ENCODE measurements at places on chromosomes 2 and 18.

DNA sequence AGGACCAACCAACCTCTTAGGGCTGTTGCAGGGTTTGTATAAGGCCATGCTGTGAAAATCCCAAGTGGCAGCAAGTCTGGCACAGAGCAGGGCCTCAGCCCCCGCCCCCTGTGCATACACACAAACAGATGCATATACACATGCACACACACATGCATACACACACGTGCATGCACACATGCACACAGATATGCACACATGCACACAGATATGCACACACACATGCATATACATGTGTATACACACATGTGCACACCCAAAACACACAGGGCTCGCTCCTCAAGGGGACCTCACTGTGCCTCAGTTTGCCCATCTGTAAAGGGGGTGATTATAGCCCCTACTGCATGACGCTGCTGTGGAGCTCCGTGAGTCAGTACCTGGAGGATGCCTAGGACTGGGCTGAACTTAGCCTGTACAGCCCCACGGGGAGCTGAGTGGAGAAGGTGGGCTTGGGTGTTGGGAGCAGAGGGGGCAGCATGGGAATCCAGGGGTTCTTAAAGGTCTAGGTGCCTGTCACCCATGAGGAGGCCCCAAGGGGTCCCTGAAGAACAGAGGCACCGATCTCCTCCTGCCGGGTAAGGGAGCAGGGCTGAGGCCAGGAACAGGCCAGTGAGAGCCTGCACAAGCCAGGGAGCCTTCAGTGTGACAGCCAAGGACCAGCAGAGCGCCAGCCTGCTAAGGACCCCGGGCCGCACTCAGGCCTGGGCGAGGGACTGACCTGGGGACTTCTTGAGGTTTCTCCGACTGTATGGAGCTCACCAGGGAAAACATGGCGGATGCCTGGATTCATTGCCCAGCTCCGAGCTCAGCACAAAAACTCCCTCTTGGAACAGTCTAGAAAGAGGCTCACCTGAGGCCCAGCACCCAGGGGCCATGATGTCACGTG, 24.0 kb upstream of the ALPI start:
- peak; percentile 8 for DNase-seq

- DNase-seq, result no peak
Observed at GRCh38 chr2:200624658-200625057, 38.8 kb downstream of the AOX1 start.

- no peak for DNase-seq
Observed at GRCh38 chr2:68091439-68092034, 28.7 kb upstream of the C1D start.

GRCh38 chr2:66443186-66443978, 8.5 kb downstream of the MEIS1 start:
- DNase-seq, result peak; percentile 15

DNA sequence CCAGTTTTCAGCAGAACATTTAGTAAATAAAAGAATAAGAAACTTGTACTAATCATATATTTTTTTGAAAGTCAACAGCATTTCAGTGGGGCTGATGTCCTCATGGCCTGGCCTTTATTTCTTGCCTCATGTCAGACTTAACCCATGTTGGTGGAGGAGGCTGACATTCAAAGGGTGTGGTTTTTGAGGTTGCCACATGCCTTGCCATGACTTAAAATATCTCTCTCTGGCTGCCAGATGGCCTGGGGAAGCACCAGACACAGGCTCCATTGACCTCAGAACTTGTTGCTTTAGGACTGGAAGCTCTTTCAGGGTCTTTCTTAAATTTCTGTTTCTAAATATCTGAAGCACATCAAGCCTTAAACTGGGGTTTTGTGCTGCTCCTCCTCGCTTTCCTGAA, 32.5 kb upstream of the CD28 start:
- no peak for DNase-seq

GRCh38 chr2:191836853-191837769, 9.8 kb downstream of the CAVIN2 start:
- DNase-seq, result peak; percentile 73

- no peak for DNase-seq
Observed at GRCh38 chr18:54710900-54711281, 117.4 kb upstream of the RAB27B start.

DNA sequence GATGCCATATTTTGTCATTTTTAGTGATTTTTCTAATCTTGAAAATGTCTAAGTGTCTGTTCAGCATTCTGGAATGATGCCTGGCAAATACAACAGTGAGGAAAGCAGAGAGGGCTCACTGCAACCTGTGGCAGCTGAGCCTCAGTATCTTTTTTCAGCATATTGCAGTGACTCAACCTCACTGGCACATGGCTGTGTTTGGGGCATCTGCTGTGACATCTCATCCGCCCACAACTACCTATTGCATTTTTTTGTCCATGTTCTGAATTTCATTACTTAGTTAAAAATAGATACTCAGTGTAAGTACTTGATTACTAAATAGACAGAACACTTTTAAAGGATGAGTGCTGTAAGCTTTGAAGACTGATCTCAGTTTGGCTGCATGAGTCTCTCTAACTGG, 10.7 kb downstream of the BABAM2 start:
- DNase-seq, result no peak

DNA sequence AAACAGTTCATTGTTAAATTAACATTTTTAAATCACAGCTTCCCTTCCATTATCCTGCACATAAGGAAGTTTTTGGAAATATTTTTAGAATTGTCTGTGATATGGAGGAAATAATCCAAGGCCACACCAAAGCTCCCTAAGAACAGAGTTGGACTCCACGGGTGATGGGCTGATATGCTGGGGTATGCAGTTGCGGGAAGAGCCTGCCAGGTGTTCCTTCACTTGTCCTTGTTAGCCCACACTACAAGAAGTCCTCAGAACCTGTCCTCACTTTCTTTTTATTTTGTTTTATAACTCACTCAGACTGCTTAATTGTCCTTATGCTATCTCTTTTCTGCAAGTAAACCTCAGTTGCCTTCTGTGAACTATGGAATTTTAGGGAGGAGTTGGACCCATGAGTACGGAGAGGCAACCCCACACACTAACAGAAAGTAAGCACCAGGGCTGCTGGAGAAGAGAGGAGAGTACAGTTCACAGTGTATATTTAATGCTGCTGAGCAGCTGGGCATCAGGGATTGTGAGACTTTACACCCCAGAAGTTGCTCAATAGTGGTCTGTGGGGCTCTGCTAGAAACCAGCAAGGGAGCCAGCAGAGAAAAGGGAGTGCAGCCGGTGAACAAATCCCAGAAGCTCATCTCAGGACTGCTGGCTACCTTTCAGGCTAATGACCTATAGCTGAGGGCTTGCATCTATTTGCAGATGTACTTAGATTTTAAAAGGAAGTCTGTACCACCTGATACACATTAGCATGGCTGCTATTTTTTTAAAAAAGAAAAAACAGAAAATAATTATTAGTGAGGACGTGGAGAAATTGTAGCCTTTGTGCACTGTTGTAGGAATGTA, 280.1 kb upstream of the STON1 start:
- peak; percentile 44 for DNase-seq

DNA sequence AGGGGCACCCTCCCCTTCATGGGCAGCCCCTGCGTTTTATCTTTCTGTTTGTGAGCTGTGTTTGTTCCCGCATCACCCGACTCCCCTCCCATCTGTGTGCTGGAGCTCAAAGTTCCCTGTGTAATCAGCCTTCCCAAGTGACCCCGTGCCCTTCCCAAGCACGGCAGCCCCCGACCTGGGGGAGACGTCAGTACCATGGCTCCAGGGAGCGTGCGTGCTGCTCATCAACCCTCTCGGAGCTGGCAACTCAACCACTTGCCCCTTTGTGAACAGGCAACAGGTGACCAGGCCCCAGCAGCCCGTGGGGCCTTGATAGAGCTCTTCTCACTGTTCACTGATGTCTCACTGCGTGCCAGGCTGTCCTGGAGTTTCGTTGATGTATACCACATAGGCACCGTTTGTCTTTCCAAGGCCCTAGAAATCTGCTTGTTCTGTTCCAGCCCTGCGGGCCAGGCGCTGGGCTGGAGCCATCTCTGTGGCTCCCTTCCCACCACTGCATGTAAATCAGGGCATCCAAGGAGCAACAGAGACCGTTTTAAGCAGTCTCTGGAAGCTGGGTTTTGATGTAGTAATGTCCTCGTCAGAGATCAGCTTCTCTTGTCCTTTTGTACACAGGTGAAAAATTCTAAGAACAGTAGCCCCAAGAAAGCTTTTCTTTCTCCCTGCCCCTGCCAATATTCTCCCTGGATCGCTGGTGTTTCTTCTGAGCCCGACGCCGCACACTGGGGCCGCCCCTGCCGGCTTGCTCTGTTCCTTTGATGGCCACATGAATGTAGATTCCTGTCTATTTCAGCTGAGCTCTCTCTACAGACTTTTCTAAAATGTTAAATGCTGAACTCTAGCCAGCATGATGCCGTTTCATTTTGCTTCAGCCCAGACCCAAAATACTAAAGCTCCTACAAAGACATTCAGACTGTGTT, 107.0 kb upstream of the PTPRM start:
- no peak for DNase-seq

GRCh38 chr2:70753902-70754301, 14.1 kb downstream of the ADD2 start:
- DNase-seq, result no peak

DNA sequence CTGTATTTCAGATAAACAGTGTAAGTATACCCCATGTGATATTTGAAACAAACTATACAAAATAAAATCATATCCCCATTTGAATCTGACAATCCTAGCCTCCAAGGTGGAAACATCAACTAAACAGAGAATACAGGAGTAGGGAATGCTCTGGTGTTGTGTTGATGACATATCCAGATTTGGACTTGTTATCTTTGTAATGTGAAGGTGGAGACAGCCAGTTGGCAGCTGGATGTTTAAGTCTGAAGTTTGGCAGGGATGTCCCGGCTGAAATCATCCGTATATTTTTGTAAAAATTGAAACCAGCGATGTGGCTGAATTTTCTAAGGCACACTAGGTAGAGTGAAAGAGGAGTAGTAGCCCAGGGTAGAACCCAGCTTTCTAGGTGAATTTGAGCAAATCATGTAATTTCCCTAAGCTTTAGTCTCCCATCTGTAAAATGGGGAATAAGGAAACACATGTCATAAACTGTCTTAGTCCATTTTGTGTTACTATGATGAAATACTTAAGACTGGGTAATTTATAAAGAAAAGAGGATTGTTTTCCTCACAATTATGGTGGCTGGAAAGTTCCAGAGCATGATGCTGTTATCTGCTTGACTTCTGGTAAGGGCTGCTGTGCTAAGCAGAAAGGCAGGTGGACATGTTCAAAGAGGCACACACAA, 246.6 kb upstream of the APCDD1 start:
- DNase-seq, result no peak

- DNase-seq, result peak; percentile 15
Observed at GRCh38 chr2:3461801-3462492, 57.4 kb downstream of the ADI1 start.

- no peak for DNase-seq
Observed at GRCh38 chr2:234556848-234557573, 60.1 kb upstream of the ARL4C start.

GRCh38 chr18:3110034-3110752, 97.2 kb upstream of the LPIN2 start:
- DNase-seq, result no peak

- DNase-seq, result no peak
Observed at GRCh38 chr2:40957508-40957907, 505.6 kb upstream of the SLC8A1 start.

DNA sequence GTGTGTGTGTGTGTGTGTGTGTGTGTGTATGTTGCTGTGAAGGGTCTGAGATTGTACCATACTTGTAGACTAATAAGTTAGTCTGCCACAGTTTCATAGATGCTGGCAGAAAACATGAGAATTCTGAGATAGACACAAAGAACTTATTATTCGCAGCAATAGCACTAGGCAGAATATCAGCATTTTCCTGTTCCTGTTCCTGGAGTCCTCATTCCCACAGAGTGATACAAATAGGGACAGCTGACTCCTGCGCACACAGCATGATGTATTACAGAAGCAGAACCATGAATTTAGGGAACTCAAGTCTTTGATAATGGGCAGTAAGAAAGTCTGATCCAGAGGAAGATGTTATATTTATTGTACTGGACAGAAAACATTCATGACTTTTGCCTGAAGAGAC, 1466.3 kb downstream of the DPP10 start:
- DNase-seq, result no peak

DNA sequence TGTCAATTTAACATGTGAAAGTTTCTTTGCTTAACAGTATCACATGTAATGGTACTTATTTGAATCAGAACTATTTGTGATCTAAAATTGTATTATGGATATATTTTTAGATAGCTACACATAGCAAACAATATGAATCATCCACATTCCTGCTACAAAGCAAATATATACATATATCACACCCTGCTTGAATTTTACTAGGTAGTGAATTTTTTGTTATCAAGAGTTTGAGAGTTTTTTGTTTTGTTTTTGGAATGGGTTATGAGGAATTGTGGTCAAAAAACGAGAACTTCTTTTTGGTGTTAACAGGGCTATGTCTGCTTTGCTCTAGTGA, 635.7 kb downstream of the NRXN1 start:
- no peak for DNase-seq

DNA sequence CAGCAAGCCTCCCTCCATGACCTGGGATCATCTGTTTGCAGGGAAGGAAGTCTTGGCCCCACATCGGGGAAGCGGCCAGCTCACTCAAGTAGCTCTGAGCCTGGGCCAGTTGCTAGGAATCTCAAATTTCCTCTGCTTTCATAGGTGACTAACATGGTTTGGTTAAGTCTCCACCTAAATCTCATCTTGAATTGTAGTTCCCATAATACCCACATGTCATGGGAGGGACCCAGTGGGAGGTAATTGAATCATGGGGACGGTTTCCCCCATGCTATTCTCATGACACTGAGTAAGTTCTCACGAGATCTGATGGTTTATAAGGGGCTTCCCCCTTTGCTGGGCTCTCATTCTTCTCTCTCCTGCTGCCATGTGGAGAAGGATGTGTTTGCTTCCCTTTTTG, 75.2 kb downstream of the LBH start:
- DNase-seq, result no peak

All from upper lobe of left lung (tissue), 6 donors.